Epithelial cell of esophagus (primary cell): ENCODE measurements at places on chromosomes 2 and 18.

DNA sequence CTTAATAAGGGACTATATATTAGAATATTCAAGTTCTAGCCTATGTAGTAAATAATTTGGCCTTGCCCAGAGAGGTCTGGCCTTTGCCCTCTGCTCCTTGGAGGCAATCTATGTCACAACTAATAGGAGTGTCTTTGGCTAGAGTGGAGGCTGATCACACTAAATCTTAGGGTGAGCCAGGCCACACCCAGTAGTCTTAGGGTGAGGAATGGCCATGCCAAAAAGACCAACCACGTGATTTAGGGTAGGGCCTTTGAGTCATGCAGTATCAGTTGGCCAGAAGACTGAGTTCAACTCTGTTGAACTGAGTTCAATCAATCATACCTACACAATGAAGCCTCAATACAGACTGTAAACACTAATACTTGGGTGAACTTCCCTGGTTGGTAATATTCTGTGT lies 26.0 kb upstream of the FLACC1 start:
- DNase-seq = peak; percentile 65

DNA sequence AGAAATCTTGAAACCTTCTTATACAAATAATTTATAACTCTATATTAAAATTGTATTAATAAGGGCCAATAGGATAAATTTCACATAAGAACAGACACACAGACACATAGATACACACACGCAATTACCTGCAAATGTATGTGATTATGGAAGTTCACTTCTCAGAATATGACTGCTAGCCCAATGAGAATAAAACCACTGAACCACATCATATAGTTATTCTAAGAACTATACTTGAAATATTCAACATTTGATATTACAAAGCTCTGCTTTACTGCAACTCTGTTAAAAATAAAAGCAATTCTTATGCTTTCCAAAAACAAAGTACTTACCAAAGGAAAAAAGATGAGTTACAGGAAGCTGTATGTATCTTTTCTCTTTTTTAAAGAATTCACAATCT lies 51.1 kb downstream of the PGAP1 start:
- DNase-seq = no peak

- no peak for DNase-seq
Measured at GRCh38 chr18:46072376-46072867, 362 bp upstream of the PSTPIP2 start.

DNA sequence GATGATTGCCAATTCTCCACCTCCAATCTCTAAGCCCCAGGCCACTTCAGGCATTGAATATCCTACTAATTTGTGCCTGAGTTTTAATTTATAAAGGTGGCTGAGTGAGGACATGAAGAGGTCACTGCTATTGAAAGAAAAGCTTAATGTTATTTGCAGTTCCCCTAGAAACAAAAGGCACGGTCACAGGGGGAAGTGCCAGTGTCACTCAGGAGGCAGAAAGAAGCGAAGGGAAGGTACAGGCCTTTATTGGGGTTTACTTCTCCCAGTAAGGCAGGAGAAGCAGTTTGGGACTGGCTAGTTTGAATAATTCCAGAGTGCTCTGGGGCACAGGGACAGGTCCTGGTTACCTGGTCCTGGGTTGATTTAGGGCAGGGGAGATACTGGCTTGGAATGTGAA lies 1.7 kb upstream of the ABHD1 start:
- DNase-seq = no peak

- no peak for DNase-seq
Measured at GRCh38 chr2:56199492-56199891, 15.7 kb downstream of the CCDC85A start.

GRCh38 chr2:203279288-203279687 lies 40.5 kb downstream of the CYP20A1 start:
- DNase-seq = peak; percentile 44

DNA sequence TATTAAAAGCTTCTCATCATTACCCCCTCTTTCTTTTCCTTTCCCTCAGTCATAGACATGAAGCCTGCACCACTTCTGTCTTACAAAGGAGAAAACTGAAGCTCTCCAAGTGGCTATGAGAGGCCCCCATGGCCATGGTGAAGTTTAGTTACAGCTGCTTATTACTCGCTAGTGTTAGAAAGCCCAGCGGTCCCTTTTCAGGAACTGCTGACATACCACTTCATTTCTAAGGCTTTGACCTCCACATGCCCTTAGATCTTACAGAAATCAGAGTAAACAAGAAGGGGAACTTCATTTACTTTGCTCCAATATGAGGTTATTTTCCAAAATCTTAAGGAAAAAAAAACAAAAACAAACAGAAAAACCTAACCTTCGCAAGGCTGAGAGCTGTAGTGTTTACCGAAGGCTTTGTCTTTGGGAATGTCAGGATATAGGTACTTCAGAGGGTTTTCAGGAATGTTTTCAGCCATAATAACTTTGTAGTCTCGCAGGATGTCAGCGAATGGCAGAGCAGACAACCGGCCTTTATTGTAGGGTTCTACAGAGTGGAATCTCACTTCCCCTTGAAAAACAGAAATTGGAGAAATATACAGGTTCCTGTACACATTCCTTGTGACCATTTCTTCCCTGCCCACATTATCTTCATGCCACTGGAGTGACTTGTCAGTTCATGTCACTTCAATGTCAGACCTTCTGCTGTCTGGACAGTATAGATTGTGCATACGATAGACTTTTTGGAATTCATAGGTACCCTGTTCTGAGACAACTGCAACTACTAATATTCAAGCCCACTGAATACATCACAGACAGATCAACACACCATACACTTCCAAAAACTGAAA lies 18.8 kb upstream of the STAT1 start:
- no peak for DNase-seq

- peak; percentile 14 for DNase-seq
Measured at GRCh38 chr18:71798986-71799673, 745.0 kb downstream of the CBLN2 start.

- DNase-seq = no peak
Measured at GRCh38 chr2:9018534-9018933, 15.1 kb upstream of the MBOAT2 start.

GRCh38 chr18:13492314-13492713 lies 234.0 kb downstream of the FAM210A start:
- no peak for DNase-seq

DNA sequence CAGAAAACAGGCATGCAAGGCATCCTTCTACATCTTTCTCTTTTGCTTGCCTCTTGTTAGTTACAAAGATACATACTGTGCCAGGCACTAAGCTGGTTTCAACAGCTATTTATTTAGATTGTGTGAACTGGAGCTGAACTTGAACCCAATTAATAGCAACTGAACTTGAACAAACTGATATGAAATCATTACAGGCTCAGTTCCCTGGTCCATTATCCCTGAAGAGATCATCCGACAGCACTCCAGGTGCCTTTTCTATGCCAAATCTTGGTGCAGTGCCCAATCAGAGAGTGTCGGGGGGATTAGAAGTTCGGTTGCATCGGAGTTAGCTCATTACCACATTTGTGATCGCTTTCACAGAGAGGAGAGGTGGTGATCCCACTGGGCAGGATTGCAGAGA lies 477.6 kb downstream of the PARD3B start:
- no peak for DNase-seq

DNA sequence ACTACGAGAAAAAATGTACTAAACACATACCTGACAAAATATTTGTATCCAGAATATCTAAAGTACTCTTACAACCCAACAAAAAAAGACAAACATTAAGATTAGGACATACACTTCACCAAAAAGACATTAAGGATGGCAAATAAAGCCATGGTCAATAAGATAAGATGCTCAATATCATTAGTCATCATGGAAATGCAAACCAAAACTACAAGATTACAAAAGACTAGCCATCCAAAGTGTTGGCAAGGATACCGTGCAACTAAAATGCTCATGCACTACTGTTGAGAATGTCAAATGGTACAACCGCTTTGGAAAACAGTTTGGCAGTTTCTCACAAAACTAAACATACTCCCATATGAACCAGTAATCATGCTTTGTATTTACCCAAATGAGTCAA lies 29.7 kb downstream of the MAP3K2 start:
- no peak for DNase-seq

GRCh38 chr2:213537579-213537978 lies 253.3 kb downstream of the SPAG16 start:
- no peak for DNase-seq

- DNase-seq = no peak
Measured at GRCh38 chr2:129864719-129865118, 114.7 kb upstream of the RAB6C start.

DNA sequence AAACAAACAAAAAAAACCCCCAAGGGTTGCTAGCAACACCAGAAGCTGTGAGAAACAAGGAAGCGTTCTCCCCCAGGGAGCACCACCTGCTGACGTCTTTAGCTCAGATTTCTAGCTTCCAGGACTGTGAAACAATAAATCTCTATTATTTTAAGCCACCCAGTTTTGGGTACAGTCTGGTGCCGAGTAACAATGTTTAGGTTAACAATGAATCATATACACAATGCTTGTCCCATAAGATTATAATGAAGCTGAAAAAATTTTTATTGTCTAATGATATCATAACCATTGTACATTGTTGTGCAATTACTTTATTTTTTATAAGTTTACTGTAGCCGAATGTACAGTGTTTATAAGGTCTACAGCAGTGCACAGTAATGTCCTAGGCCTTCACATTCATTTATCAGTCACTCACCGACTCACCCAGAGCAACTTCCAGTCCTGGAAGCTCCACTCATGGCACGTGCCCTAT lies 72.1 kb upstream of the CAB39 start:
- DNase-seq = no peak

DNA sequence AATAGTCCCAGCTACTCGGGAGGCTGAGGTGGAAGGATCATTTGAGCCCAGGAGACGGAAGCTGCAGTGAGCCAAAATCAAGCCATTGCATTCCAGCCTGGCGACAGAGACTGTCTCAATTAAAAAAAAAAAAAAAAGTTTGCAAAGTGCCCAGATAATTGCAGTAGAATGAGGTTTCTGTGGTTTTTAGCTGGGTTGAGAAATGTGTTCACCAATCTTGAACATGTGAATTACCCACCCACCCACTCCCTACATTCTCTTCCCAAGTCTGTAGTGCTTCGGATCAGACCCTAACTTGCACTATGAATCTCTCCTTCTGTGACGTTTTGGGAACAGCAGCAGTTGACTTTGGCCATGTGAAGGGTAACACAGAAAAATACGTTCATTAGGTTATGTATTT lies 247.3 kb downstream of the PTGR3 start:
- no peak for DNase-seq

- no peak for DNase-seq
Measured at GRCh38 chr2:218798767-218799504, 17.0 kb downstream of the CYP27A1 start.

DNA sequence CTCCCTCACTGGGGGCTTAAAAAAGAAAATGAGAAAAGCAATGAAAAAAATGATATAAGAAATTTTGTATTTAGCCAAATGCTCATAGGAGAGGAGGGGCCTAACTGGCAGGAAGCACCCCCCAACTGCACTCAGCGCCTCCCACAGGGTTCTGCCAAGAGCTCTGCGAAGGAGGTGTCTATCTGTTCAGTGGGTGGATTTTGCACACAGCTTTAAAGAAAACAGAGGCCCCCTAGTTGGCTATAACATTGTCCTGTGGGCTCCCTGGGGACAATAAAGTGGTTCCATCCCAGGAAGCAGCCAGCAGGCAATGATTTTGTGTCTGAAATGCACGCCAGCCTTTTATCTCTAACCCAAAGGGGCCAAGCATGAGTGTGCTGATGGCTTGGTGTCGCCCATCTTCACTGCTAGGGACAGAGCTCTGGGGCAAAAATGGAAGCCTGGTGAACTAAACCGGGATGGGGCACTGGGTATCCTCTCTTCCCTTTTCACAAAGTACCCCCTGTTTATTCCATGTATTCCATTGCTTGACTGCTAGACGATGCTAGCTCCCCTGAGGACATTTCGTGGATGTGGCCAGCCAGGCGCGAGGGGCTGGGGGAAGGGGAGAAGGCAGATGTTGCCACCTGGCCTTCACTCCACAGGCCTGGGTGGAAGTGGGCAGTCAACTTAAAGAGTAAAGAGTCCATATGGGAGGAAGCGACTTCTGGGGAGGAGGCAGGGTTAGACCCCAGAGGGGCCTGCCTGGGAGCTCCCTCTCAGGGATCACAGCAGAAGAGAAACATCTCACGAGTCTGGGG lies 205.7 kb downstream of the CYP26B1 start:
- DNase-seq = no peak

- DNase-seq = no peak
Measured at GRCh38 chr2:57602733-57603132, 443.9 kb upstream of the VRK2 start.
